Fibroblast of skin of left quadriceps (primary cell): ENCODE measurements at places on chromosomes 1 and 21.
A peak's percentile ranks its signal among the peaks of the same experiment; 100 is the strongest.

- DNase-seq, result no peak
Observed at GRCh38 chr1:79380078-79380477, 373.5 kb upstream of the ADGRL4 start.

DNA sequence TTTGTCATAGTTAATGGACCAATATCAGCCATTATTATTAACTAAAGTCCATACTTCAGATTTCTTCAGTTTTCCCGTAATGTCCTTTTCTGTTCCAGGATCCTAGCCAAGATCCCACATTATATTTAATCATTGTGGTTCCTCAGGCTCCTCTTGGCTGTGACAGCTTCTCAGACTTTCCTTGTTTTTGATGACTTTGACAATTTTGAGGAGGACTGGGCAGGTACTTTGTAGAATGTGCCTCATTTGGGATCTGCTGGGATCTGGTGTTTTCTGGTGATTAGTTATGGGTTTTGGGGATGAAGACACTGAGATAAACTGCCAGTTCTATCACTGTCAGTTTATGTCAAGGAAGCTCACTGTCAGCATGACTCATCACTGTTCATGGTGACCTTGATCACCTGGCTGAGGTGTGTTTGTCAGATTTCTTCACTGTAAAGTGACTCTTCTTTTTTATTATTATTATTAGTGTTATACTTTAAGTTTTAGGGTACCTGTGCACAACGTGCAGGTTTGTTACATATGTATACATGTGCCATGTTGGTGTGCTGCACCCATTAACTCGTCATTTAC lies 66.3 kb downstream of the PCBP3 start:
- DNase-seq, result no peak

- no peak for DNase-seq
Observed at GRCh38 chr1:115440733-115441132, 102.7 kb upstream of the NGF start.

DNA sequence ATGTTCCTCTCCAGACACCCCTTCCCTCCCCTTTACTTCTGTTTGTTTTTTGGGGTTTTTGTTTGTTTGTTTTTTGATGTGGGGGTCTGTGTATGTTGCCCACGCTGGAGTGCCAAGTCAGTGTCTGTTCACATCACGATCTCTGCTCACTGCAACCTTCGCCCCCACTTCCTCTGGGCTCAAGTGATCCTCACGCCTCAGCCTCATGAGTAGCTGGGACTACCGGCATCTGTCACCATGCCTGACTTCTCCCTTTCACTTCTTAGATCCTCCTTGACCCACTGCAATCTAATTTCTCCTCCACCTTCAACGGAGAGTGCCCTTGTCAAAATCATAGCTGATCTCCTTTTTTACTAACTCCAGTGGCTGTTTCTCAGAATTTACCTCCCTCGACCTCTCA lies 100.7 kb upstream of the KIF26B start:
- no peak for DNase-seq

- DNase-seq, result no peak
Observed at GRCh38 chr1:170640581-170640980, 23.4 kb upstream of the PRRX1 start.

DNA sequence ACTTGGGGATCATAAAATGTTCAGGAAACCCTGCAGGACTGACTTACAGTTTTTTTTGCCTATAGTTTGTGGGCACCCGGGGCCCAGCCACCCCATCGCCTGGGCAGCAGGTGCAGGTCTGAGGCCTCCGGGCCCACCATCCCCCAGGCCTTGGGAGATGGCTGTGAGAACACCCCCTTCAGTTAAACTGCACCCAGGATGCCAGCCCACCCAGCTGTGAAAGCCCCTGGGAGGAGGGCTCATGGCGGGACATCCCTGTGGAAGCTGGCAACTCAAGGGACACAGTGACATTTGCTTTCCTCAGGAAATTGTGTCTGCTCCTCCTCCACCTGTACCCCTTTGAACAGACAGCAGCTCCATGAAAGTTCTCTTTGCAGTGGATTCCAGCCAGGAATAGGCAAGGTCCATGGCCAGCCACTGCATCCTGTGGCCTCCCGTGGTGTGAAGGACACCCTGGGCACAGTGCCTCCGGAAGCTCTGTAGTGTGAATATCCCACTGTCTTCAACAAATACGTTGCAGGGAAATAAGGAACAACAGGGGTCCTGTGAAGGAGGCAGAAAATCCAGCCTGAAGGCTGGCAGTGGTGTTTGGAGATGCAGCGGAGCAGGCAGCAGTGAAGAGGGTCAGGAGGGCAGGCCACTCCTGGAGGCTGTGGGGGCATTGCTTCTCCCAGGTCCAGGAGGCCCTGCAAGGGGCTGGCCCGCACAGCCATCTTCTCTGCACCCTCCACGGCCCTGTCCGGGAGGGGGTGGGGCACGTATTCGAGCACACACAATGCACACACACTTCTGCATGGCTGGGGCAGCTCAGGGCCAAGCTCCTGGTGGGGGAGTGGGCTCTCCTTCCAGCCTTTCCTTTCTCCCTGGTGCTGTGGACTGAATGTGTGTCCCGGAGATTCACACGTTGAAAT lies 2.1 kb upstream of the OBSCN start:
- no peak for DNase-seq

DNA sequence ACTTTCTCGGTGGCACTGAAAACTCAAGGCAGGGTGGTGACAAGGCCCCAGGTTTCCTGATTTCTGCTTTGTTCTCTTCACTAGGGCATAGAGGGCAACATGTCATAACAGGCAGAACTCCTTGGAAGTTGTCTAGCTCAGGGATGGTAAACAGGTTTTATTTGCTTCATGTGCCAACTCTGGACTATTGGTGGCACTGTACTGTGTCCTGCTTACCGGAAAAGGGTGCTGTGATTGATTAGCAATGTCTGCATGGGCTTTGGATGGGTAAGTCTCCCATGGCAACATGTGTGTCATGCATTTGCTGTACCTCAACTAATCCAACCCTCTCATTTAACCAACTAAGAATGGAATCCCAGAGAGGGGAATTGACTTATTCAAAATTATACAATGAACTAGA lies 70.7 kb upstream of the USP24 start:
- no peak for DNase-seq

- DNase-seq, result no peak
Observed at GRCh38 chr1:110494522-110495406, 24.2 kb downstream of the KCNA10 start.

GRCh38 chr1:3350506-3351261 lies 103.8 kb upstream of the ARHGEF16 start:
- no peak for DNase-seq

- DNase-seq, result no peak
Observed at GRCh38 chr1:61699911-61700851, 24.8 kb downstream of the TM2D1 start.

- DNase-seq, result no peak
Observed at GRCh38 chr1:56576880-56577405, 2.4 kb downstream of the PLPP3 start.

DNA sequence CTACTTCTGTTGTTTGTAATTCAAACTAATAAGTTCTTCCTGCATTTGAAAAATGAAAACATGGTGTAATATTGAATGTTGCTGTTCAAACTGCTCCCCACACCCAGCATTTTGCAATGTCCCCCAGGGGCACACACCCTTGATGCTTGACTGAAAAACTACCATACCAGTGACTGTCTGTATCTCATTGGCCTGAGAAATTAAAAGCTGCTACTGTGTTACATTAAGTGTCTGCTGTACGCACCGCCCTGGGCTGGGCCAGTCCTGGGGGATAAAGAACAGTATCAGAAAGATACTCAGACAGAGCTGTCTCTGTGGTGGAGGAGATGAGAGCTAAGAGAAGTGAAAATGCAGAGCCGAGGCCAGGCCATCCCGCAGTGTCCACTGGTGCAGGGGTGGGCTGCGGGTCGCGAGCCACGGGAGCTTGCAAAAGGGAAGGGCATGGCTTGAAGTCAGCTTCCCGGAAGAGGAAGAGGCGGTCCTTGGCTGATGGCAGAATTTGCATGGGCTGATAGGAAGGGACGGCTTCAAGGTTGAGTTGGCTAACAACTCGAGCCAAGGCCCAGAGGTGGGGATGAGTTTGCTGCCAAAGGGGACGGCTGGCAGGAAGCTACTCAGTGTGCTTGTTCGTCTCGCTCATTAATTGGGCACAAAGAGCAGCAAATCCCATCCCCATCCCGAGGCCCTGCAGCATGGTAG lies 329.8 kb upstream of the VAMP3 start:
- no peak for DNase-seq

GRCh38 chr1:32201011-32201855 lies 838 bp downstream of the CCDC28B start:
- no peak for DNase-seq

- DNase-seq, result peak; percentile 29
Observed at GRCh38 chr1:84433258-84434080, 35.2 kb downstream of the DNASE2B start.

DNA sequence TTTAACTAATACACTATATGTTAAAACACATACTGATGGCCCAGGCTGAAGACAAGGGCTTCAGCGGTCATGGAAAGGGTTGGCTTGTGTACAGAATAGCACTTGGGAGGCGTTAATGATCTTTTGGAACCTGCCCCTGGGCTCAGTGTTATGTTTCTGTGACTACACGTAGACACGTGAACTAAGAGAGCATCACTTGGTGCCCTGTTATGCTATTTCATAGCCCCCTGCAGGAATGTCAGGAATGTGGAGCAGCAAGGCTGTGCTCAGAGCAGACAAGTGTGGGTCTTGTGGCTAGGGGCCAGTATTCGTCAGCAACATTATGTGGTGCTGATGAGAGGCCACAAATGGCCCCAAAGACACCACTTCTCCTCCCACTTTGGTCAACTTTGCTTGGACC lies 132.4 kb downstream of the MAP3K21 start:
- DNase-seq, result no peak

DNA sequence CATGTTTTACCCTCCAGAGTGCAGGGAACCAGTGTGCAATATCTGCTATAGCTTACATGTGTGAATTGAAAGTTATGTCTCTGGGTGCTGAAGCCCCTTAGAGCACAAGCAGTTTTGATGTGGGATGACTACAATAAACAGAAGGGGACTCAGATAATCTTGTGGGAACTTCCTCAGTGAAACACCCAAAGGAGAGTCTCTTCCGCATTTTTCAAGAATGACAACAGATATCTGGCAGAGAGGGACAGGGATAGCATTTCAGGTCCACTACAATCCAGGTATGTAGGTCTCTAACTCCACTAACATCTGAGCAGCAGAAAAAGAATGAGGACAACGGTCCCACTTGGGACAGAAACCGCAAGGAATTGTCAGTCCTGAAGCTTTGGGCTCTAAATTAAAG lies 67.6 kb upstream of the PDE4B start:
- no peak for DNase-seq

- DNase-seq, result no peak
Observed at GRCh38 chr1:71944006-71944405, 338.3 kb downstream of the NEGR1 start.

- DNase-seq, result no peak
Observed at GRCh38 chr1:224380003-224380402, 23.3 kb downstream of the CNIH4 start.

DNA sequence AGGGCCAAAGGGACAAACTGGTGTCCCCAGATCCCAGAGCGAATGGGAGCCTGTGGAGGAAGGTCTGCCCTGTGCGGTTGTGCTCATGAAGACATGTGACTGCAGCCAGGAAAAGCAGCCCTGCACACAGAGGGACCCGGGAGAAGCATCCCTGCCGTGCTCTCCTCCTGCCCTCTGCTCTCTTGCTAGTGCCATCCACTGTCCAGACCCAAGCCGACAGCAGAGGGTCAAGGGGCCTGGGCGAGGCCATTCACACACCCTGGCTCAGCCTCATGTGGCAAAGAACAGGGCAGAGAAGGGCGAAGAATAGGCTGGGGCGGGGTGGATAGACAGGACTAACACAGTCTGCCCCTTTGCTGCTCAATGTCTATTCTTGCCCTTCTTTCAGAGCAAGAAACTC lies 17.4 kb downstream of the DMRTB1 start:
- no peak for DNase-seq

GRCh38 chr1:78834201-78834741 lies 172.3 kb downstream of the ADGRL4 start:
- no peak for DNase-seq

DNA sequence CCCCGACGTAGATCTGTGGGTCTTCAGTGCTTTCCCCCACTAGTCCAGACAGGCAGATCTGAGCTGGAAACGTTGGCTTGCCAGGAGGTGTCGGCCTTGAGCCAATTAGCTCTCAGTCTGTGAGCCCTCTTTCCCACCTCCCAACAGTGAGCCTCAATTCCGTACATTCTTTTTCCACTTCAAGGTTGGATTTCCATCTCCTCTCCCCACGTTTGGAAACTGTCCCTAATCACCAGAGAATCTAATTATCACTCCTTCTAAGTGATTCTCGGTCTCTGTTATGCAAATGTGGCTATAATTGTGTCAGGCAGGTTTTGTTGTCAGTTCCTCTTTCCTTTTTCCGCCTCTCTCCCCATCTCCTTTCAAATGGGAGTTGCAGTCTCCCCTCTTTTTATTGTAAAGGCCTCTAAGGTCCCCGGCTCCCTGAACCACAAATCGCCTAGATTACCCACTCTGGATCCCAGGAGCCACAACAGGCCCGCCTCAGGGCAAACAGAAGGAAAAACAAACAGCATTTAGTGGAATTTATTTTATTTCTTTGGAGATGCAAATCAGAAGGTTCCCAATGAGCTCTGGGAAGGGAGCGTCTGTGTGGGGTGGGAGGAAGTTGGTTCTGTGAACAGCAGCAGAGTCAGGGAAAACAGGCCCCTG lies 29.4 kb upstream of the LRRN2 start:
- no peak for DNase-seq

GRCh38 chr21:25283720-25284119 lies 323.6 kb downstream of the MRPL39 start:
- DNase-seq, result peak; percentile 16

- DNase-seq, result peak; percentile 95
Observed at GRCh38 chr1:93614986-93615581, 66.6 kb downstream of the BCAR3 start.

- no peak for DNase-seq
Observed at GRCh38 chr1:168134132-168134531, 2.6 kb downstream of the GPR161 start.

DNA sequence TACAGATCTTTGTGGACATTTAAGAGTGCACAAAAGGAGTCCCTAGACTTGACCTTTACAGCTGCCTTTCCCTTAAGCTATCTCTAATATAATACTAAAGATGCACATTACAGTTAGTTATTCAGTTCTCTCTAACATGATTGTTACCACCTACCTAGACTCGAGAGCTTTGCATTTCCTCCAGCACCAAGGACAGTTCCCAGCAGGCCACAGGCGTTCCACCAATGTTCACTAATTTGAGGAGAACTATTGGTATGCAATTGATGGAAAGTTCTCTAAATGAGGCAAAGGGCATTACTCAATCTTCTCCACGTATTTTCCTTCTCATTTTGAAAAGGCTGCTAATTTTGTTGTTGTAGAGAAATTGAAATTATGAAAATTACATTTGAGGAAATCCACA lies 5.4 kb upstream of the NTNG1 start:
- peak; percentile 59 for DNase-seq

GRCh38 chr1:81887421-81888144 lies 86.8 kb downstream of the ADGRL2 start:
- no peak for DNase-seq

GRCh38 chr1:26909951-26910342 lies 3.8 kb downstream of the NR0B2 start:
- DNase-seq, result no peak

- no peak for DNase-seq
Observed at GRCh38 chr1:204451352-204452124, 39.9 kb upstream of the PPP1R15B start.

- no peak for DNase-seq
Observed at GRCh38 chr1:191907121-191907520, 251.1 kb upstream of the RGS18 start.
